ENCODE measurements at places on chromosomes 2 and 18.

DNA sequence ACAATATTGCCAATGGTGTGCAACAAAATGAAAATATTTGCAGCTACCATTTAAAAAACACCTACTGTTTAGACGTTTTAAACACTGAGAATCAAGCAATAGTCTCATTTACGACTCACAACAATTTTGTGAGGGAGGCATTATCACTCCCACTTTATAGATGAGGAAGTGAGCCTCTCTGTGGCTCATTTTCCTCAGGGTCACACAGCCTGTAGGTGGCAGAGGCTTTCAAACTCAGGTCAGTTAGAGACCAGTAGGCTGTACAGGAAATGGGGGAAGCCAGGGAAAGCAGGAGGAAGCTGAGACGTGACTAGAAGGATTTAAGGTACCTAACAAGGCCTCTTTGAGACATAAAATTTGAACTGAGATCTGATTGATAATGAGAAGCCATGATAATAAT lies 95.0 kb upstream of the ZNF521 start:
- no peak for DNase-seq

DNA sequence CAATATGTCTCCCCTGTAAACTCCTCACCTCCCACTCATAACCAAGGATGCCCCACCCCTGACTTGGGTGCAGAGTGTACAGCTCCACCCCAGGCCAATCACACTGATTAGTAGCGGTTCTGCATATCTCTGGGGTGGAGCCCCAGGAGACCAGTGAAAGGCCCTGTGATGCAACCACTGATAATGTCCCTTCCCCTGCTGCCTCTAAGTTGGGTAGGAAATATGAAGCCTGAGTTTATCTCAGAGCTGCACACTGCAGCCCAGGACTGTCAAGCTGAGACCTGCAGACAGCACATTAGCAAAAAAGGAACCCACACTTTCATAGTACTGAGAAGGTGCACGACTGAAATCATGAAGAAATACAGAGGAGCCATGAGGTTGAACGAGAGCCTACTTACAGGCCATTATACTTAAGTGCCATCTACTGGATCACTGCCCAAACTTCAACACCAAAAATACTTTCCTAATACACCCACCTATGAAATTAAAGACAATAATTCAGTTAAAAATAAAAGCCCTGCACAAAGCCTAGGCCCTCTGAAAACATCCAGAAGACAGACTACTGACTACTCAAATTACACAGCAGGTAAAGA lies 455.4 kb upstream of the LRRTM4 start:
- DNase-seq: no peak

DNA sequence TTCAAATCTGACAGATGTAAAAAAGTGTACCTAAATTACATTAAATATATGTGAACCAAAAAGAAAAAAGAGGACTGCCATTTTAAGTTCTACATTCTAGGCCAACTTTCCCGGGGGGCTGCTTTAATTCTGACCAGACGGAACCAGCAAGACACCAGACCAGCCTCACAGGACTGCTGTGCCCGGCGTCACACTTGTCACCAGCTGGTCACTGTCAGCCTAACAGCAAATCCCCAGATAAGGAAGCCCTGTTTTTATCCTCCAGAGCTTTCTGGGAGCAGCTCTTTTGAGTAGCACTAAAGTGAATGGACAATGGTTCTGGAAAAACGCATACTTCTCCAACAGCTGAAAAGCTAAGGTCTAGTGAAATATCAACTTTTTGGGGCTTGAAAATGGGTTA lies 35.6 kb downstream of the CYB5A start:
- DNase-seq: no peak

DNA sequence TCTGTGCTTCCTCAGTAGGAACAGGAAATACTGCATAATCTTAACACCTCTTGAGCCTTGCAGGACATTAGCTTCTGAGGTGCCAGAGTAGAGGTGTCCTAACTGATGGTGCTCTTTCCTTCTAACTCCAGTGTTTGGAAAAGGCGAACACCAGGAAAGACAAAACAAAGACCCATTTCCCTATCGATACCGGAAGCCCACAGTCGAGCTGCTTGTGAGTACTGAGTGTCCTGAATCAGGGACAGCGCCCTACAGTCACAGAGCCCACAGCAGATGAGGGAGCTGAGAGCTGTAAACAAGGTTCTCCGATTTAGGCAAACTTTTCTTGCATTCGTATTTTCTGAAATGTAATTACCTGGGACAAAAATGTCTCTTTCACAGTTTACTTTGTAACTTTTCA lies 50.7 kb downstream of the SLC14A2 start:
- DNase-seq: no peak

DNA sequence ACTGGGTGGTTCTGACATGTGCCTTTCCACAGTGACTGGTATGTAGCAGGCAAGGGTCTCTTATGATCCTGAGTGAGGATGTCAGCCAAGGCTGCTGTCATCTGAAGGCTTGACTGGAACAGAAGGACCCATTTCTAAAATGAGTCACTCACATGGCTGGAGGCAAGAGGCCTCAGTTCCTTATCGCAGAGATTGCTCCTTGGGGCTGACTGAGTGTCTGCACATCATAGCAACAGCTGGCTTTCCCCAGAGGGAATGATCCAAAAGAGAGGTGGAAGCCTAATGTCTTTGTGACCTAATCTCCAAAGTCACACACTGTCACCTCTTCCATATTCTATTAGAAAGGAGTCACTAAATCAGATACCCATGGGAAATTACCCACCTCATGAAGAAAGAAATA lies 114.0 kb downstream of the NEDD4L start:
- DNase-seq: peak; percentile 30

Data from osteocyte (in vitro differentiated cells).